ENCODE measurements at places on chromosomes 4 and X.

DNA sequence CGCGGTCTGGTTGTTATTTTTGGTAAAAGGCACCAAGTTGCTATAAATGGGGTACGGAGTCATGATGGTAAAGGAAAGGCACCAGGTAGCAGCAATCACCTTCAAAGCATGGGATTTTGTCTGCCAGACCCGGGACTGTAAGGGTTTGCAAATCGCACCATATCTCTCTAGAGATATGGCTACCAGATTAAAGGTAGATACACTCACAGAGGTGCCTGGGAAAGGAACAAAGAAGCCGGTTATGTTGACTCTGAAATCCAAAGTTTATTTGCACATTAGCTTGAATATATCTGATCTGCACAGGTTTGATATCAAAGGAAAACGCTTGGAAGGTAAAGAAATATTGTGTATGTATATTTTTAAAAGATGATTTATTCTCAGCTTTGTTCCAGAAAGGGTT lies 4.6 kb downstream of the CCKAR start:
- no peak for DNase-seq

GRCh38 chr4:121698236-121698671 lies 1.5 kb upstream of the ANXA5 start:
- DNase-seq = no peak

GRCh38 chrX:136115904-136116297 lies 31.4 kb upstream of the FHL1 start:
- DNase-seq = no peak

GRCh38 chr4:83320548-83320947 lies 14.1 kb downstream of the HPSE start:
- peak; percentile 83 for DNase-seq

GRCh38 chr4:39889226-39889625 lies 88.5 kb downstream of the PDS5A start:
- no peak for DNase-seq
